Spinal cord (tissue), 10 donors: ENCODE measurements at places on chromosomes 11 and 22. TPM values are rescaled to one million over a fixed set of nuclear protein-coding genes. Genes with fewer than 3 reads are reported as not detected.

CKAP5 gene
- total RNA-seq: 187 TPM

DNA sequence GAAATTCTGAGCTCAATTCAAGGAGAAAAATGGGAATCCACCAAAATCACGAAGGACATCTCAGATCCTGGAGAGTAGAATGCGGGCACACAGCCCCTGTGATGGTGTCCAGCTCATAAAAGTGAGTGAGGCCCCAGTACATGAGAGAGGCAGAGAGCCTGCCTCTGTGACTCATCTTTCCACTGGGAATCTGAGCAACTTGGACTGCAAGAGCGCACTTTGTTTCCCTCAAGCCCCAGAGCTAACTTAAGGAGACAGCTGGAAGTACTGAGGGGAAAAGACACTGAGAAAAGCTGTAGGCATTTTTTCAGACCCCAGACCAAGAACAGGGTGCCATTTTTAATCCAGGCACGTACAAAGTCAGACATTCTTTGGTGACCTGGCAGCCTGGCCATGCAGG, 273.7 kb downstream of the C11orf87 start:
- no peaks in the 10 kb centered on the region for H3K36me3 ChIP-seq
- no peaks in the 10 kb centered on the region for H3K4me1 ChIP-seq
- no peaks in the 10 kb centered on the region for H3K27me3 ChIP-seq
- DNase-seq: no peak

DNA sequence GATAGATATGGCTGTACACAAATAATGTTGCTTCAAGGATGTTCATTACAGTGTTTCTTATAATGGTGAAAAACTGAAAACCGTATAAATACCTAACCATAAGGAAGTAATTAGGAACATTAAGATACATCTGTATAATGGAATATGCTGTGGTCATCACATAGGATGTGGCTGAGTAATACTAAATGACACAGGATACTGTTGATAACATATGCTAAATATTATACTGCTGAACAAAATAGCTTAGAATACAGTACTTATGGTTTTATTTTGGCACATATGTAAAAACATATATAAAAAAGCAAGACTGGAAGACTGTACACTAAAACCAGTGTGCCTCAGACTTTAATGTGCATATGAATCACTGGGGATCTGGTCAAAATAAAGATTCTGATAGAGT, 43.8 kb downstream of the FBXO7 start:
- H3K4me3 ChIP-seq: no peak overlapping the region
- H3K4me1 ChIP-seq: no peaks in the 10 kb centered on the region
- H3K27me3 ChIP-seq: no peaks in the 10 kb centered on the region
- H3K27ac ChIP-seq: no peak overlapping the region

OR2D3 gene
- not detected for total RNA-seq

APOL4 gene
- total RNA-seq: 10.8 TPM

GRCh38 chr11:19450282-19450681, 209.5 kb upstream of the E2F8 start:
- H3K36me3 ChIP-seq: no peaks in the 10 kb centered on the region
- H3K4me3 ChIP-seq: no peak overlapping the region
- no peak for DNase-seq
- no peak overlapping the region for H3K27ac ChIP-seq

GRCh38 chr11:61911128-61911700, 6.2 kb downstream of the RAB3IL1 start:
- H3K4me3 ChIP-seq: no peak overlapping the region
- H3K27me3 ChIP-seq: no peaks in the 10 kb centered on the region
- H3K27ac ChIP-seq: peak overlapping the region; percentile 47
- H3K4me1 ChIP-seq: peaks cover 43% of the 10 kb centered on the region
- no peak for DNase-seq
- H3K36me3 ChIP-seq: peaks cover 23% of the 10 kb centered on the region

MOGAT2 gene
- not detected for total RNA-seq

GRCh38 chr11:45525393-45525792, 140.0 kb downstream of the CHST1 start:
- H3K4me3 ChIP-seq: no peak overlapping the region
- no peaks in the 10 kb centered on the region for H3K27me3 ChIP-seq
- no peaks in the 10 kb centered on the region for H3K36me3 ChIP-seq
- H3K4me1 ChIP-seq: no peaks in the 10 kb centered on the region

PAMR1 gene
- total RNA-seq: 35.2 TPM

DNA sequence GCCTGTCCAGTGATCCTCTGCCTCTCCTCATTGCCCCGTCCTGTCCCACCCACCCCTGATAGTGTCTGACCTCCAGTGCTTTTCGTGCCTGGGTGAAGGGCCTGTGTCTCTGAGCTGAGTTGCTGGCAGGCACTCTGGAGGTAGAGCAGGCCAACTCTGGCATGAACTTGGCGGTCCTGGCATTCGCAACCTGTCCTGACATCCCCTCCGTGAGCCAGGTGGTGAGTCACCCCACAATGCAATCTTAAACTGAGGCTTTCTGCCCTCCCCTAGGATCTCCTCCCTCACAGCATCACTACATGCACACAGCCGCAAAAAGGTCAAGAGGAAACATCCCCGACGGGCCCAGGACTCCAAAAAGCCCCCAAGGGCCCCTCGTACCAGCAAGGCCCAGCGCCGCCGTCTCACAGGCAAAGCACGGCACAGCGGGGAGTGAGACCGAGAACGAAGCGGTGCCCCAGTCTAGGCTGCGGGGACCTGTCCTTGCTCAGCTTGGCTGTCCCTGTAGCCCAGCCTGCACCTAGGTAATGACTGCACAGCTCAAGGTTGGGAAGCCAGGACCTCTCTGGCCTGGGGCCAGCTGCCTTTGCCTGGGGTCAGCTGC, 4.9 kb downstream of the NOL12 start:
- H3K4me3 ChIP-seq: no peak overlapping the region
- H3K27me3 ChIP-seq: no peaks in the 10 kb centered on the region
- H3K36me3 ChIP-seq: peaks cover 62% of the 10 kb centered on the region
- peaks cover 19% of the 10 kb centered on the region for H3K4me1 ChIP-seq
- no peak overlapping the region for H3K27ac ChIP-seq
- DNase-seq: no peak

SCGB1A1 gene
- not detected for total RNA-seq

DNA sequence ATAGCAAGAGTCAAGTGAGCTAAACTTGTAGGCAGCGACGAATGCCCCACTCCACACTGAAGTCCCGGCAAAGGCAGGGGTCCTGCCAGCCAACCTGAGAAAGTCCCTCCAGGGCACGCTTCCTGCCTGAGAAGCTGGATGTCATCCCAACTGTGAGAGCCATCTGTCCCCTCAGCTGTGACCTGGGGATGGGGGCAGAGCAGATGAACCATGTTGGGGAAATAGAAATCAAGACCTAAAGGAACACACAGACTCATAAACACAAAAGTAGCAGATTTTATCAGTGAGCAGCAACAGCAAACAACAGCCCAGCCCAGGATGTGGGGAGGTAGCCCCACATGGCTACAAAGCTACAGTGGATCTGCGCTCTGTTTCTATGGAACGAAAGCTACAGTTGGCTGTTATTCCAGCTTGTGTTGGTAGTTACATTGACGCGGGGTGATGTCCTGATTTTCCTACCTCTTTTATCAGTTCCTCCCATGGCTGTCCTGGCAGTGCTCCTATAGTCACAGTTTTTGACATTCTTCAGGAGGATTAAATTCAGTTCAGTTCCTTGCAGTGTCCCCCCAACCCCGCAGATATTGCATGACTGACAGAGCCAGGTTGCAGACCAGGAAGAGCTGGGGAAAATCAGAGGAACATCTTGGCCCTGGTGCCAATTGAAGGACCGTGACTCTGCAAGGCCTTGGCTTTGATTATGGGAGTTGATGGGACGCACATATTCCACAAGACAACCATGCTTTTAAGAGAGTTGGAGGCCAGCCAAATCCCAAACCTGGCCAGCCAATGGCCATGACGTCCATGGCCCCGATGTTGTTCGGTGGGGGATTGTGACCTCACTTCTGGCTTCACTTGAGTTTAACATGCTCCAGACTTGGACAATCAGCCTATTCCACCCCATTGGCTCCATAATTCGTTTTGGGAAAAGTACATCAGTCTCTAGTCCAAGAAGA, 14.6 kb downstream of the MRGPRD start:
- no peak overlapping the region for H3K27ac ChIP-seq
- no peaks in the 10 kb centered on the region for H3K36me3 ChIP-seq
- no peak for DNase-seq
- no peak overlapping the region for H3K4me3 ChIP-seq
- no peaks in the 10 kb centered on the region for H3K4me1 ChIP-seq
- no peaks in the 10 kb centered on the region for H3K27me3 ChIP-seq

SUSD2 gene
- total RNA-seq: 11.2 TPM

- no peaks in the 10 kb centered on the region for H3K4me1 ChIP-seq
- no peak overlapping the region for H3K27ac ChIP-seq
- H3K36me3 ChIP-seq: peaks cover 16% of the 10 kb centered on the region
- H3K27me3 ChIP-seq: no peaks in the 10 kb centered on the region
Observed at GRCh38 chr11:44072757-44073658, 6.9 kb downstream of the ACCS start.

MS4A3 gene
- total RNA-seq: 29.5 TPM

- no peak for DNase-seq
- H3K4me1 ChIP-seq: no peaks in the 10 kb centered on the region
- H3K4me3 ChIP-seq: no peak overlapping the region
- peaks cover 46% of the 10 kb centered on the region for H3K36me3 ChIP-seq
- H3K27ac ChIP-seq: no peak overlapping the region
Observed at GRCh38 chr11:116865696-116866095, 28.3 kb upstream of the APOA1 start.

GLB1L2 gene
- total RNA-seq: 11.1 TPM

CBLIF gene
- total RNA-seq: not detected

DNA sequence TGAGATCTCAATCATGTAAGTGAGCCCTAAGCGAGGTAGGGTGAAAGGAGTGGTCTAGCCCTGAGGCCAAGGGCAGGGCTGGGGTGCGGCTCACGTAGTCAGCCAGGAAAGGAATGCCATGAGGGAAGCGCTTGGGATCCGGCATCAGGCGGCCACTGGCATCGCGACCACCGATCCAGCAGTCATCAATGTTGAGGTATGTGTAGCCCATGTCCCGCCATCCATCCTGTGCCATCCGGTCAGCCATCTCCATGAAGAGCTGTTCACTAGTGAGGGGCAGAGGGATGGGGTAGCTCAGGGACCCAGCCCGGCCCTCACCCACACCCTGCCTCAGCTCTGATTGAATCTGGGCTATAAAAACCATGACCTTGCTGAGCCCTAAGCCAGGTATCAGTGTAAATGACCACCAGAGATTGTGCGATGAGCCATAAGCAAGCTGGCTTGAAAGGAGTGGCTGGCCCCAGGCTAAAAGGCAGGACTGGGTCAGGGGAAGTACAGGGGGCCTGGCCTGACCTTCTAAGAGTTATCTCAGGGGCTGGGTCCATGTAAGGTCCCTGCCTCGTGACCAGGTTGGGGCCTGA, 2.9 kb downstream of the NAGA start:
- peaks cover 38% of the 10 kb centered on the region for H3K36me3 ChIP-seq
- peaks cover 29% of the 10 kb centered on the region for H3K4me1 ChIP-seq
- no peak for DNase-seq
- H3K27me3 ChIP-seq: no peaks in the 10 kb centered on the region

DNA sequence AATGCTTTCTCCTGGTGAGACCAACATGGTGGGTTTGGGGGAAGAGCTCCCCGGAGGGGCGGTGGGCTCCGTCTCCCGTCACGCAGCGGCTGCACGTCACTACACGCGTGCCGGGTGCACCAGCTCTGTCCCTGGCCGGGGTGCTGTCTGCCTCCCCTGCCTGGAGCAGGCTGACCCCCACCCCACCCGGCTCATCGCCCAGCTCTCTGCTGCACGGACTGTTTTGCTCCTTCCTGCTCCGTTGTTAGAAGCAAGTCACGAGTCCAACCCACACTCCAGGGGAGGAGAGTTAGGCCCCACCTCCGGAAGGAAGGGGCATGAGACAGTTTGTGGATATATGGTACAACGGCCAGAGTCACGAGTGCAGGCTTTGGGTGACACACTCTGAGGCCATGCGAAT, 364.9 kb downstream of the BRD1 start:
- DNase-seq: no peak
- no peak overlapping the region for H3K27ac ChIP-seq
- no peaks in the 10 kb centered on the region for H3K36me3 ChIP-seq
- no peak overlapping the region for H3K4me3 ChIP-seq
- no peaks in the 10 kb centered on the region for H3K27me3 ChIP-seq

- H3K4me3 ChIP-seq: no peak overlapping the region
- peaks cover 33% of the 10 kb centered on the region for H3K4me1 ChIP-seq
- no peak for DNase-seq
- H3K27me3 ChIP-seq: no peaks in the 10 kb centered on the region
Observed at GRCh38 chr11:44581246-44581645, 15.8 kb downstream of the CD82 start.

SERHL2 gene
- total RNA-seq: 2.7 TPM

- H3K27ac ChIP-seq: peak overlapping the region; percentile 71
- peaks cover 99% of the 10 kb centered on the region for H3K27me3 ChIP-seq
- H3K36me3 ChIP-seq: no peaks in the 10 kb centered on the region
- peak overlapping the region; percentile 48 for H3K4me3 ChIP-seq
- peaks cover 59% of the 10 kb centered on the region for H3K4me1 ChIP-seq
Observed at GRCh38 chr11:128692753-128693415, 988 bp upstream of the FLI1 start.
